ENCODE measurements at places on chromosomes 4 and X.

DNA sequence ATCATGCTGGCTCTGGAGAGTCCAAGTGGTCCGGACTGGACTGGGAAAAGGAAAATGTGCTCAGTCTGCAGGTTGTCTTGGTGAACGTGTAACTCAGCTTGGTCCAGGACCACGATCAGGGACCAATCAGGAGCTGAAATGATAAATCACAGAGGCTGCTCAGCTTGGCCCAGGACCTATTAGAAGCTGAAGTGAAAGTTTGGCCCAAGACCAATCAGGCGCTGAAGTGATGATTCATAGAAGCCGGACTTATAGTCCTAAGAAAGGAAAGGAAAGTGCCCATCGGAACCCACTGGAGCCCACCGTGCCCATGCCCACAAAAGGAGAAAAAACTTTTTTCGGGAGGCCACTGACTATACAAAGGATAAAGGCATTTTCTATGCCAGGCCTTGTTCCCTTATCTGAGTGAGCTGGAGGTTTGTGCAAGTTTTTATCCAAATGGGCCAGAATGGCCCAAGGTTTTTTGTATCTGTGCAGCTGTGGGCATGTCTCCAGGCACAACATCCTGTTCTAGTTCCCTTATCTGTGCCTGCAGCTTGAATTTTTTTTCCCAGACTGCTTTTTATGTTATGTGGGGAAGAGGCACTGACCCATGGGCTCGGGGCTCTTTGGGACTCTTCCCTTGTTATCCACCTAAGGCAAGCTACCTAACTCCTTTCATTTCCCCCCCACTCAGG is 194.4 kb downstream of the FAM133A start:
- no peak for DNase-seq

- no peak for DNase-seq
These were observed 65.0 kb downstream of the TSPAN7 start for GRCh38 chrX:38626296-38626695.

DNA sequence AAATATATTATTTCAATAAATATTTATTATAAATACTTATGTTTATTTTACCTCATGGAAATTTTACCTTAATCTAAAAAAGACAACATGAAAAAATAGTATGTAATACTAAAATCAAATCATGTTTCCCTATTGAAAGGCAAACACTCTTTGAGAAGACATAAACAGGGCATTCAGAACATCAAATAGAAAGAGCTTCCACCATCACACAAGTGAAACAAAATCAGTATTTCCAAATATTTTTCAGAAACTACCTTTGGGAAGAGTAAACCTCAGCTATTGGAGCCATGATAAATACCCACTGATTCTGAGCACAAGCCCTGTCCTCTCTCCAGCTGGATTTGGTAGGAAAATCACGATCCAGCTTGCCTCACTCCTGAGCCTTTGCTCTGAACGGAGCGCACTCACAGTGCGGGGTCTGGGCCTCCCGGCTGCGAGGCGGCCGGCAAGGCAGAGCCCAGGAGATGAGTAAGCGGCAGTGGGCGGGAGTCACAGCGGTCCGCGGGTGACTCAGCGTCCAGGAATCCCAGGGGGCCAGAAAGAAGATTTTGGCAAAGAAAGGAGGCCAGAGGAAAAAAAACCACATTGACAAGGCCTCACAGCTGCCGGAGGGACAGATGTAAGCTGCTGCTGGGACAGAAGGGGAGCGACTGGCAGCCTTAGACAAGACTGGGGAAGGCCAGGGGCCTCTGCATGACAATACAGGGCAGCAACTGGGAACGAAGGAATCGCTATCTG is 14.7 kb upstream of the ANXA5 start:
- DNase-seq = no peak

- no peak for DNase-seq
These were observed 3.1 kb downstream of the LEF1 start for GRCh38 chr4:108165586-108165985.

DNA sequence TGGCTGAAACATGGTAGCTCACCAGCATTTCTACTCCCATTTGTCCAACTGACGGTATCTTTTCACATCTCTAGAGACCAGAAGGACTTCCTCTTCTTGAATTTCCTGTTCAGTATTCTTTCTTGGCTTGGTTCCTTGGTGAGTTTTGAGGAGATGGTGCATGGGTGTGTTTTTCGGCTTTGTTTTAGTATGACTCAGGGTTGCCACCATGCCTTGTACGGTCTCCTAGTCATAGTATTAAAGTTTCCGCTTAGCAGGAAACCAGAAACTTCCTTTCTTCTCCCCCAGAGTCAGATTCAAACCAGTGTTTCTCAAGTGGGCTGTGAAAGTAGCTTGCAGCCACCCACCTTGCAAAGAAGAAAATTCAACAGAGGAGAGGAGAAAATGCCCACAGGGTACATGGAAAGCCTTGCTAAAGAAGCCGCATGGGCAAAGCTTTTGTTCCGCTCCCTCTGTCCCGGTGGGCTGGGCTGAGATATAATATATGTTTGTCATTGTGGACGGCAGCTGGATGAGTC is 5.7 kb downstream of the CD99 start:
- DNase-seq = no peak

DNA sequence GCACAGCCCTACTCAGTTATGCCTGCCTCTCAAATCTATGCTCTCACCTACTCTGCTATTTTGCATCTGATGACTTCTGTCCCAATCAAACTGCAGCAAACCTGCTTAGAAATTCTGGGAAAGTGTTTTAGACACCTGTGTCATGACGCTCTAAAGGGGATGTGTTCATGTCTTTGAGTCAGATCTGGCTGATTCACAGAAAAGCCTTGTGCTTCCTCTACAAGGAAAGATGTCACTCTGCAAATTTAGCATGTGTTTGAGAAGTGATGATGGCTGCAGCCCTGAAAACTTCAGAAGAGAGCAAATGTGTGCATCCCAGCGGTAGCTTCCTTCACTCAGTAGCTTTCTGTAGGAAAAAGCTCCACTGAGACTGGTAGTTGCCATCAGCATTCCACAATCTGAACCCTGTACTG is 235.4 kb downstream of the MGST2 start:
- no peak for DNase-seq

DNA sequence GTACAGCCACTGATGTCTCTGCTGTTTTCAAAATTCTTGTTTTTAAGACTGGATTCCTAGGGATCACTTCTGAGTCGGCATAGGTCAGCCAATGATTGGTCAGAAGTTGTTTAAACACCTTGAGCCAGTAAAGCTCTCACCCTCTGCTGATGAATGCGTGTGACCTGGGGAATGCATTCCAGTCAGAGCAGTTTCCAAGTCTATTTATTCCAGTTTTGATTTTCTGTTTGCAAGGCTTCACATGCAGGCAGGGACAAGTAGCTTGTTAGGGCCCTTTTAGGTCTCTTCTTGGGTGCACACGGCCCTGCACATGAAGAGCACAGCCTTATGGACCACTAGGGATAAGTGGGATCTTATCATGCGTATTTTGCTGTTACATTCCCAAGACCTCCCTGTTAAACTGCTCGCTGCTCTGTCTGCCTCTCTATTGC is 47.0 kb downstream of the KLHL15 start:
- DNase-seq = no peak

GRCh38 chr4:153087671-153088194 is 116.5 kb upstream of the TRIM2 start:
- DNase-seq = no peak

DNA sequence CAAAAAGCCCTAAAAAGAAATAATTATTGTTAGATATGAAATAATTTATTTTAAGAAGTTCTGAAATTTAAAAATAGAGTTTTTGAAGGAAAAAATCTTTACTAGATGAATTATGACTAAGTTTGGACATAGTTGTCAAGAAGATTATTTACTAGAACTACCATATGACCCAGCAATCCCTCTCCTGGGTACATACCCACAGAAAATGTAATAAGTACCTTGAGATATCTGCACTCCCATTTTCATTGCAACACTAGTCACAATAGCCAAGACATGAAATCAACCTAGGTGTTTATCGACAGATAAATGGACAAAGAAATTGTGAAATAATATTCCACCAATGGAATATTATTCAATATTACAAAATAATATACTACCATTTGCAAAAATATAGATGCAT is 109.9 kb downstream of the PDHA2 start:
- no peak for DNase-seq

- no peak for DNase-seq
These were observed 494.6 kb upstream of the ATOH1 start for GRCh38 chr4:93334003-93334402.

DNA sequence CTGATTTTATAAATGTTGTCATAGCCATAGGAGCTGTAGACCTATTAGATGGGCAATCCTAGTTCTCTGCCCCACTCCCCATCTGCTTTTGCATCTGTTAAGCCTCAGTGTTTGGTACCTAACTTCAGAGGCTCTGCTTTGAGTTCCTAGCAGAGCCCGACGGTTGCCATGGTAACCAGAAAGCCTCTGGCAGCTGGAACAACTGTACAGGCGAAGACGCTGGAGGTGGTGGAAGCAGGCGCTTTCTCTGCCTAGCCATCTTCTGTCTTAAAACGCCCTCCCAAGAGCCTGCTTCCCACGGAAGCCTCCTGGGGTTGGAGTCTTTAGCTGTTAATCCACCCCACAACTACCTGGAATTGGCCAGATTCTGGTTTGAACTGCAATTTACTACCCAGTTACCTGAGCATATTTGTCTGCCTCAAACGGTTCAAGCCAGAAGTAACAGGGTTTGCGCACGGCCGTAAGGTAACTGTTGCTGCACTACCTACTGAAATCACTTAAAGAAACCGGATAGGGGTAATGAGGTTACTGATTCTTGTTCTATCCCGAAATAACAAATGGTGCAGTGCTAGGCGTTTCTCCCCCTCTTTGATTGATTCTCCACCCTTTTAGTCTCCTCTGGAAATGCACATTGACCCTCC is 1.0 kb upstream of the GABRG1 start:
- DNase-seq = no peak

DNA sequence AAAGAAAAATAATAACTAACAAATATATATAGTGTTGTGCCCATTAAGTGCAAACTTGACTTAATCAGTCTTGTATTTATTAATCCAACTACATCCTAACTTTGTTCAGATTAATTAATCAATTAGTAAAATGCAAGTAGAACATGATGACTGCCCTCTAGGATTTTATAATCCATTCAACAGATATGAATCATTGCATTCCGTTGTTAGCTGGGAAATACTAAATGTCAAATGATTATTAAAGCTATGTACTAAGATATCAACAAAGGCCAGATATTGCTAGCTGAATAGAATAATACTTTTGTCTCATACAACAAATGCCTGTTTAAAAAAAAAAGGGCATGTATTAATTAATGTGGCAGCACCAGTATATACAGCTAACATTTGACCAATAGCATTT is 1366.3 kb downstream of the STIM2 start:
- no peak for DNase-seq

DNA sequence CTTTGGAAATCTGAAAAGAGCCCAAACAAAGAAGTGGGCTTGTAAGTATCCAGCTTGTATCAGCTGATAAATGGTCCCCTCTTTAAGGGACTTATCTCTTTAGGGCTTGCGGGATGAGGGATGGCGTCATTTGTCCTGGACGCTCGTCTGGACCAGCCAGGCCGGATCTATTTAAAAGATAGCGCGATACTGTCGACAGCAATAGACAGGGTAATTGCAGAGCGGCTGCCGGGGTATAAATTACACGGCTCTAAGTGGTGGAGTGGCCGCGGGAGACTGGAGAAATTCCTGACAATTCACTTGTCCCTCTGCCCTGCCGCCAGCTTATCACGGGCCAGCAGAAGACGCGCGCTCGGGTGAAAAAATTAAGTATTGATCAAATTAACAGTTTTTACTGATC is 90.7 kb downstream of the FAM53A start:
- DNase-seq = no peak

DNA sequence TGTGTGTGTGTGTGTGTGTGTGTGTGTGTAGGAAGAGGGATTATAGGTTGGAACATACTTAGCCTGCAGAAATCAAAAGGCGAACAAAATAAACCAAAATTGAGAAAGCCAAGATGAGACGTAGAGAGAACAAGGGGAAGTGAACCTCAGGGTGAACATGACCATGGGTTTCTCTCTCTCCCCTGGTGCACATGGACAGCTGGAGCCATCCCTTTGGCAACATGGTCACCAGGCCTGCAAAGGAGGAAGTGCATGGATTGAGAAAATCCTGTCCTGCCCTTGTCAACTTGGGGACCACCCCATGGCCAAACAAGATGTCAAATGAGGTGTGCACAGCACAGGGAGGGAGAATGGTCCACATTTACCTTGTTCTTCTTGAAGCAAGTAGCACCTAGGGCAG is 23.1 kb downstream of the LGI2 start:
- DNase-seq = no peak

DNA sequence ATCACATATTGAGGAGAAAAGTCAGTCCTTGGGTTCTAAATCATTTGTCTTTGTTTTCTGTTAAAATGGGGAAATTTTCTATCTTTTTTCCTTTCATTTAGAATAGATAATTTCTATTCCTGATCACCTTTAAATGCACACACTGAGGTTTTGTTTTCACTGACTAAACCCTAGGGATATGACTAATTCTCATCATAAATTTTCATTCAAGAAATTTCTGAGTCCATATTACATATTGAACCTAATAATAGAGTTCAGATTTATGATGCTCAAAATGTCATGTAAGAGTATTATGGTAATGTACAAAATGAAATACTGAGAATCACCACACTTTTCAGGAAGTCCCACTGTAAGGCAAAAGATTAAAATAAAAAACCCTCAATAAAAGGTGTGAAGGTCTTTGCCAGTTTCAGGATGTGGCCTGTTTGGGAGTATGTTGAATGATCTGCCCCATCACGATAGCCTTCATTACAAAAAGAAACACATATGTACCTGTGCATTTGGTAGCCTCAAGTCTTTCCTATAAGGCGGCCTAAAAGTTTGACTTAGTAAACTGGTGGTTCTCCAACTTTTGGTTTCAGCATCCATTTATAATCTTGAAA is 49.4 kb downstream of the LEF1 start:
- DNase-seq = no peak

- no peak for DNase-seq
These were observed 63.1 kb upstream of the GRPR start for GRCh38 chrX:16060252-16060651.

DNA sequence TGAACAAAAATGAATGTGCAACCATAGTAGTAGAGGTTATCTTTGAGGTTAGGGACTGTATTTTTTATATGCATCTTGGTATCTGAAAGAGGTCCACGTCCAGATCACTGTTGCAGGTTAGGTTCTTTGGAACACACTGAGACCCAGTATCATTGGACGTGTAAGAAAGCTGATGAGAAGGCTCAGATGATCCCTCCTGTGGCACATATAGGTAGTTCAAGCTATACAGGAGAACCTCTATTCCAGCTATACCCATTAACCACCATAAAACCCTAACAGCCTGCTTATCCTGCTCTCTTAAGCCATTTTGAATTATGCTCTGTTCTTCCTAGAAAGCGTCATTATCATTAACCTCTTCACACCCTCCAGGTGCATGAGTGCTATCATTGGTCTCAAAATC is 930.7 kb upstream of the HS3ST1 start:
- DNase-seq = no peak

DNA sequence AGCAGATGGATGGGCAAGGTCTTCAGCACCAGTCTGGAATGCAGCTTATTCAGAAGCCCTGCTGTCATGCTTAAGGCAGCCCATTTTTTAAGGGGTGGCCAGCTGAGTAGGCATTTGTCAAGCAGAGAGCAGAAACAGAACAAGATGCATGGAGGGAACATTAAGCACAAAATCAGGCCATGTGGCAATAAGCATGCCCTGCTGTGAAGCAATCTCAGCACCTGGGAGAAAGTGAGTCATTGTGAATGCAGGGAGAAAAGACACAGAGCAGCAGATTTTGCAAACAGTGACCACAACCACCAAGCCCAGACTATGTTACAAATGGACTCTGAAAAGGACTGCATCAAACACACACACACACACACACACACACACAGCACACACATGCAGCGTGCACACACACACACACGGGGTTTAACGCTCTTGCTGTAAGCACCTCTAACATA is 94.1 kb upstream of the GALNT7 start:
- peak; percentile 77 for DNase-seq
